Tibial artery (tissue), 4 donors: ENCODE measurements at places on chromosomes 3 and 15.
A peak's percentile ranks its signal among the peaks of the same experiment; 100 is the strongest.

- no peak overlapping the region for H3K4me3 ChIP-seq
- H3K27me3 ChIP-seq: no peaks in the 10 kb centered on the region
- peaks cover 11% of the 10 kb centered on the region for H3K36me3 ChIP-seq
- no peak overlapping the region for H3K27ac ChIP-seq
- no peak for DNase-seq
These were observed 24.6 kb downstream of the MAPKBP1 start for GRCh38 chr15:41798607-41799487.

GRCh38 chr3:102715030-102715697 is 280.3 kb downstream of the ZPLD1 start:
- H3K4me3 ChIP-seq: no peak overlapping the region
- H3K36me3 ChIP-seq: no peaks in the 10 kb centered on the region
- no peak overlapping the region for H3K27ac ChIP-seq
- H3K4me1 ChIP-seq: no peaks in the 10 kb centered on the region
- no peak for DNase-seq

DNA sequence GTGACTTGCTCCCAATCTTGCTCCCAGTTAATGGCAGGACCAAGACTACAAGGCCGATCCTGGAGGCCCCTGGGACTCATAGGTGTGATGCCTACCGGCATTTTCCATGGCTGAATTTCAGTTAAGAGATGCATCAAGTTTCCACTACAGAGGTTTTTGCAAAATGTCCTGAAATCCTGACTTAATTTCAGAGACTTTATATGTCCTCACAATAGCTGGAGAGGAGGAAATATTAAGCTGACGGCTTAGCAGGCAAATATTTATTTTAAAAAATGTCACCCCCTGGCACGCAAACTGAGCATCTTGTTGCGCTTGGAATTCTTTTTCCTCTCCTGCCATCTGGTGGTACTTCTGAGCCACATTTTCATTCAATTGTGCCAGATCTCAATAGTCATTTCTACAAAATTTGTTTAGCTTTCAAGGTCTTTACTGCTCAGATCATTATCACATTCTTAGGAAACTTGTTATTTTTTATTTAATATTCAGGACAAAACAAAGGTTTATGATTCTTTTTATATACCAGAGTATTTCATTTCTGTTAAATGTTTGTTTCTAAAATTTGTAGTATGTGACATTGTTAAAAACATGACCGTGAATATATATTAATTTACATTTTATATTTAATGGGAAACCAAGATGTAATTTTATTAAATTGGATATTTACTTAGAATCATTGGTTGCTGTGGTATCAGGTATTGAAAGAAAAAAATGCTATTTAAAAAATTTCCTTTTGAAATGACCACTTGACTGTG is 189.2 kb upstream of the THRB start:
- no peak for DNase-seq
- no peak overlapping the region for H3K27ac ChIP-seq
- no peaks in the 10 kb centered on the region for H3K4me1 ChIP-seq

DNA sequence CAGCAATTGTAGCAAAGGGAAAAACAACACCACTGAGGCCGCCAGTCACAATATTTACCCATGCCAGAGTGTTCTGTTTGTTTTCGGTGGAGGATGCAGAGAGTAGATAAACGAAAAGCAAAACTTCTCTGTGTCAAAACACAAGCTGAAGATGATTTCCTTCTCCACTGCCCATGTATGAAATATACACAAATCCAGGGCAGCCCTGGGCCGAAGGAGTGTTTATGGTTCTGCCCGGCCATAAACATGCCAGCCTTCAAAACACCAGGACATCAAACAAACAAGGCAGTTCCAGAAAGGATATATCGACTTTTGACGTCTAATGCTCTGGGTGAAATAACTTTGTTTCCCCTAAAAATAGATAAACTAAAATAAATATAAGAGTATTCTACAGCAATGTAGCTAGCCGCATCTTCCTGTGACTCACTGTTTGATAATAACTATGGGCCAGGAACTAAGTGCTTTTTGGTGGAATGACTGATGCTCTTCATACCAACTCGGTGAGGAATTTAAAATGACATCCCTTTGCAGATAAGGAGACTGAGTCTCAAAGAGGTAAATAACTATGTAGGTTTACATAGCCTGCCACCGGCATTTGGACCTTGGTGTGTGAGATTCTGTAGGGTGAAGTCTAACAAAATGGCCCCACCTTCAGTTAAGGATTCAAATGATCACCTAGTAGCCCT is 82.8 kb downstream of the MAGI1 start:
- H3K27ac ChIP-seq: peak overlapping the region; percentile 76
- H3K36me3 ChIP-seq: no peaks in the 10 kb centered on the region
- peaks cover 28% of the 10 kb centered on the region for H3K4me1 ChIP-seq
- no peaks in the 10 kb centered on the region for H3K27me3 ChIP-seq
- no peak overlapping the region for H3K4me3 ChIP-seq

GRCh38 chr3:146162561-146162960 is 1.6 kb upstream of the PLOD2 start:
- no peak for DNase-seq
- H3K27me3 ChIP-seq: no peaks in the 10 kb centered on the region
- peaks cover 37% of the 10 kb centered on the region for H3K4me1 ChIP-seq

DNA sequence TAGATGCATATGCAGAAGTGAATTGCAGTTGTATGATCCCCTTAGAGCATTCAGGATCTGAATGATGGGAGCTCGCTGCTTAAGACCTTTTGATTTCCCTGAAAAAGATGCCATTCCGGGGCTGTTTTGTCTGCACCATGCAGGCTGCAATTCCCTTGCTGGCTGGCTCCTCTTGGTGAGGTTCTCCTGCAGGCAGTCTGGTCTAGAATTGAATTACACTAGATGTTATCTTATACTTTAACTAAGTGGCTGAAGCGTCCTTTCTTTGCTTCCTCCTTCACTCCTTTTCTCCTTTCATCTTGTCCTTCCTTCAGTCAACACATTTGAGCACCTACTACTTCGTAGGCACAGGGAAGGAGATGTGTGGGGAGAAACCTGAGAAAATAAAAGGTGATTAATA is 18.6 kb upstream of the MYZAP start:
- no peak for DNase-seq
- no peaks in the 10 kb centered on the region for H3K36me3 ChIP-seq
- no peaks in the 10 kb centered on the region for H3K4me1 ChIP-seq
- no peaks in the 10 kb centered on the region for H3K27me3 ChIP-seq
- H3K4me3 ChIP-seq: no peak overlapping the region

DNA sequence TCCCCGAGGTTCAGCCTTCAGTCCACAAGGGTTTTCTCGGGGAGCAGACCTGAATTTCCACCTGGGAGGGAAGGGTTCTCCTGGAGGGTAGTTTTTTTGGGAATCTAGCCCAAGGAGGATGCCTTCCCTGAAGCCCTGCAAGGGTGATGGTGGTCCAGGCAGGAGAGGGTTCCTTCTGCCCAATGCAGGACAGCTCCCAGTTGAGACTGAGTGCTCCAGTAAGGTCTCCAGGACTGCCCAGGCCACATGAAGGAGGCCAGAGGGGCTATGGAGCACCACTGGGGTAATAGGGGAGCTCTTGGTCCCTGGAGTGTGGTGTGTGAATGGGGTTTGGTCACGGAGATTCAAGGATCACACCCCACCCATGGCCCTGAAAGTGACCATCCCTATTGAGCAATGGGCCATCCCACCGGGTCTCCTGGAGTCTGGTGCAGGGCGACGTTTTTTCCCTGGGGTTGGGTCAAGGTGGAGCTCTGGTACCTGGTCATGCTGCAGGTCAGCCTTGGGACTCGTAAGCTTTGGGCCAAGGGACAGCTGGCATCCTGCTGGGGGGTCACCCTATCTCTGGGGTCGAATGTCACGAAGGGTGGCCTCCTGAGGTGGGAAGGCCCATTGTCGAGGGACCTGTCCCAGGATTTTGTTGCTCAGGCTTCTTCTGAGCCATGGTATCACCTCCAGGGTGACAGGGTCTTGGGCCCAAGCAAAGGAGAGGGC is 196.5 kb downstream of the UBE3A start:
- no peaks in the 10 kb centered on the region for H3K36me3 ChIP-seq
- H3K27me3 ChIP-seq: no peaks in the 10 kb centered on the region
- H3K27ac ChIP-seq: no peak overlapping the region
- no peak overlapping the region for H3K4me3 ChIP-seq

- no peak for DNase-seq
- H3K4me3 ChIP-seq: peak overlapping the region; percentile 60
- peak overlapping the region; percentile 95 for H3K27ac ChIP-seq
- H3K4me1 ChIP-seq: peaks cover 21% of the 10 kb centered on the region
- H3K27me3 ChIP-seq: no peaks in the 10 kb centered on the region
These were observed 1.4 kb upstream of the BHLHE40 start for GRCh38 chr3:4977853-4978203.

- H3K27ac ChIP-seq: no peak overlapping the region
- no peaks in the 10 kb centered on the region for H3K4me1 ChIP-seq
- H3K27me3 ChIP-seq: no peaks in the 10 kb centered on the region
- no peak for DNase-seq
These were observed 405.7 kb upstream of the MCTP2 start for GRCh38 chr15:93825682-93826081.

- H3K27ac ChIP-seq: no peak overlapping the region
- no peak for DNase-seq
- H3K36me3 ChIP-seq: no peaks in the 10 kb centered on the region
- H3K4me1 ChIP-seq: no peaks in the 10 kb centered on the region
- no peak overlapping the region for H3K4me3 ChIP-seq
- no peaks in the 10 kb centered on the region for H3K27me3 ChIP-seq
These were observed 473.3 kb downstream of the OTOL1 start for GRCh38 chr3:161969867-161970266.

DNA sequence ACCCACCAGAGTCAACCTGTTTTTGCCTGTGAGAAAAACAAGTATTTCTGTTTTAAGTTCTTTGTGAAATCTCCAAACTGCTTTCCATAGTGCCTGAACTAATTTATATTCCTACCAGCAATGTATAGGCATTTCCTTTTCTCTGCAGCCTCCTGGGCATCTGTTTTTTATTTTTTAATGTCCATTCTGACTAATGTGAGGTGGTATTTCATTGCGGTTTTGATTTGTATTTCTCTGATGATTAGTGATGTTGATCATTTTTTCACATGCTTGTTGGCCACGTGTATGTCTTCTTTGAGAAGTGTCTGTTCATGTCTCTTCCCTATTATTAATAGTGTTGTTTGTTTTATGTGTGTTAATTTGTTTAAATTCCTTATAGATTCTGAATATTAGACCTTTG is 820.5 kb downstream of the MCTP2 start:
- H3K27ac ChIP-seq: no peak overlapping the region
- no peaks in the 10 kb centered on the region for H3K36me3 ChIP-seq
- no peak for DNase-seq
- H3K4me1 ChIP-seq: no peaks in the 10 kb centered on the region

DNA sequence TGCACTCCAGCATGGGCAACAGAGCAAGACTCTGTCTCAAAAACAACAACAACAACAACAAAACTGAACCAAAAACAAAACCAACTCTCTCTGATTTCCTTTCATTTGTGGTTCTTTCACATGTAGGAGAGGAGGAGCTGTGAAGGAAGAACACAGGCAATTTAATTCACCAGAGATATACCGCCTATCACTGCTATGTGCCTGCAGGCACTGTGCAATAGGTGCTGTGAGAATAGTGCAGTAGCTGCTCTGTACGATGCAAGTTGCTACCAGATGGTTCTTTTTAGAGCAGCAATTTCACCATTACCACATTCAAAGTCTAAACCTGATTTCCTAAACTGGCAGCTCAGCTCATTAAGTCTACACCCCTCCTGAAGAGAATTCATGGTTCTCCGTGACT is 11.3 kb upstream of the PROK2 start:
- H3K27ac ChIP-seq: no peak overlapping the region
- H3K4me3 ChIP-seq: no peak overlapping the region
- H3K4me1 ChIP-seq: no peaks in the 10 kb centered on the region
- no peak for DNase-seq
- H3K27me3 ChIP-seq: peaks cover 25% of the 10 kb centered on the region
- H3K36me3 ChIP-seq: no peaks in the 10 kb centered on the region

DNA sequence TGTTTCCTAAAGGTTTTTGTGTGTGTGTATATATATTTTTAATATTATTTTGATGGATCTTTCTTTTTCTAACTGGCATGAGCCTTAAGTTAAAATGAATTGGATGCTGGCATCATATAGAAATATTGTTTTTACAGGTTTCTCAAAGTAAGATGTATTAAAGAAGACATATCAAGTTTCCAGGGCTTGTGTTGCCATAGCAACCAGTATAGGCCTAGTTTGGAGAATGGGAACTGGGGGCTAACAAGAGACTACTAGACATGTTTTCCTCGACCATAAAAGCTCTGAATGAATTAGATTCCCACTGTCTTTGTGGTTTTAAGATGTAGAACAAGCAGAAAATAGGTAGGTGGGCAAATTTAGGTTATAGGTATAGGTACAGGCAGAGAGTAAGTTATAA is 771.4 kb downstream of the TUSC7 start:
- no peaks in the 10 kb centered on the region for H3K27me3 ChIP-seq
- DNase-seq: no peak
- no peak overlapping the region for H3K27ac ChIP-seq
- H3K36me3 ChIP-seq: no peaks in the 10 kb centered on the region
- H3K4me3 ChIP-seq: no peak overlapping the region

GRCh38 chr3:35992041-35992440 is 352.7 kb downstream of the ARPP21 start:
- DNase-seq: no peak
- H3K27ac ChIP-seq: no peak overlapping the region
- H3K27me3 ChIP-seq: no peaks in the 10 kb centered on the region
- no peaks in the 10 kb centered on the region for H3K4me1 ChIP-seq
- H3K4me3 ChIP-seq: no peak overlapping the region

- H3K36me3 ChIP-seq: no peaks in the 10 kb centered on the region
- DNase-seq: no peak
- H3K27ac ChIP-seq: no peak overlapping the region
- H3K4me1 ChIP-seq: no peaks in the 10 kb centered on the region
- H3K4me3 ChIP-seq: no peak overlapping the region
These were observed 111.2 kb downstream of the MYO5A start for GRCh38 chr15:52417521-52417920.

DNA sequence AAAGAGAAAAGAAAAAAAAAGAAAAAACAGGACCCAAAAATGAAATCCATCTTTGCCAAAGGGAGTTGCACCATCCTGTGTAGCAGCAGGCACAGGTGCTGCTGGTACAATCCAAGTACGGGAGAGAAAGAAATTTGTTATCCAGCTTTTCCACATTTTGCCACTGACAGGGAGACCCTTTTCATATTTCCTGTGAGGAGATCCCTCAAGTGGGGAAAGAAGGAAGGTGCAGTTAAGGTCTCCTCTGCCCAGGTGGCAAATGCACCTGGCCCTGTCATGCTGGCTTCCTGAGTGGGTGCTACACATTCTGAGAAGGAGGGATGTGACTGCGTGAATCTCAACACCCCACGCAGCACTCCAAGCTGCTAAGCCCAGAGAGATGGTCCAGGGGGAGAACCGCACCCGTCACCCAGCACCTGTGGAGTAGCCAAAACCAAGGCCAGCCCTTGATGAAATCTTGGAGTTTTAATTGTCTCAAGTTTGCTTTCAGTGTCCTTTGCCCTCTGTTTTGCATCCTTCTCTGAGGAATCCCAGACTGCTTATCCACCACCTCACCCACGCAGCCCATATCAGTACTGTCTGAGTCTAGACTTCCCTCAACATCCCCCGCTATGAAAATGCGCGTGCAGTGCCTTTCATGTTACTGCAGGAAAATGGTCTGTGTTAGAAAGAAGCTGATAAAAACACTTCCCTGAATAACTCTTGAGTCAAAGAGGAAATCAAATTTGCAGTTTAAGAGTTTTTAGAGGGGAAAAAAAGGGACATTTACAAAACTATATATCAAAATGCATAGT is 141.9 kb upstream of the THBS1 start:
- no peak overlapping the region for H3K4me3 ChIP-seq
- no peaks in the 10 kb centered on the region for H3K36me3 ChIP-seq
- H3K27me3 ChIP-seq: no peaks in the 10 kb centered on the region
- H3K27ac ChIP-seq: no peak overlapping the region
